ENCODE measurements at places on chromosomes 2 and 18. TPM values are rescaled to one million over a fixed set of nuclear protein-coding genes. Genes with fewer than 3 reads are reported as not detected.

C18orf63 gene
- not detected for total RNA-seq

COL3A1 gene
- 925 TPM for total RNA-seq

GALR1 gene
- total RNA-seq: not detected

DNA sequence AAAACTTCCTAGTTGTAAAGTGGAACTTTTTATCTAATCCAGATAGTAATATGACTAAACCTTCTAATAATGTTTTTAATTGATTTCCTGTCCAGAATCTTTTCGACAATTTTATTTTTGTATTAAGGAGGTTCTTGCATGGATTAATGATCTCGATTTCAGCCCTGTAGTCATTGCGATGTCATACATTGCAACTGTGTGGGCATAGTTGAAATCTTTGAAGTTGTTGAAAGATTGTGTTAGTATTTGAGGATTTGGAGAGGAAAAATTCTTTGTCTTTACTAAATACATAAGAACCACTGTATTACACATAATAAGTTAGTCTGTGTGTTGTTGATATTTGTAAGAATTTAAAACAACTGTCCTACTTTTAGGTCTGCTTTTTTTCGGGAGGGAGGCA lies 31.1 kb downstream of the ACSL3 start:
- peak; percentile 66 for DNase-seq

C1GALT1C1L gene
- total RNA-seq: 0.51 TPM

SKOR2 gene
- not detected for total RNA-seq

DNA sequence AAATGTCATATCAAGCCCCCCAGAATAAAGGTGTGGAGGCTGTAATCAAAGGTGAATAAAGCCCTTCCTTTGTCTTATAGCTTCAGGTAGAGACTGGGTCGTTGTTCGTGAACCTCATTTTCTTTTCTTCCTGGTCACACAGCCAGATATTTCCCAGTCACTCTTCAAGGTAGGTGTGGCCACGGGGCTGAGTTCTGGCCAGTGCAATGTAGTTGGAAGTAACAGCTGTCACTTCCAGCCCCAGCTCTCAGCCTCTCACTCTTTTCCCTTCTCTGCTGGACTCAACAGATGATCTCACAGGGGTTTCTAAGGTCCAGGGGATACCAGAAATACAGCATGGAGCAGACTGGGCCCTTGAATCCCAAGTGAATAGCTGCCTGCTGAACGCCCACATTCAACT lies 15.8 kb upstream of the TRPM8 start:
- no peak for DNase-seq

SIX2 gene
- not detected for total RNA-seq

- DNase-seq: no peak
Measured at GRCh38 chr18:13451661-13452387, 233.3 kb downstream of the LDLRAD4 start.

- no peak for DNase-seq
Measured at GRCh38 chr2:168729455-168729854, 73.0 kb upstream of the NOSTRIN start.

All from fibroblast of lung (primary cell).